Cardiac septum (tissue), 1 donor: ENCODE measurements at places on chromosomes 6 and 20.

- no peak for DNase-seq
Observed at GRCh38 chr6:2558098-2558680, 192.5 kb downstream of the MYLK4 start.

DNA sequence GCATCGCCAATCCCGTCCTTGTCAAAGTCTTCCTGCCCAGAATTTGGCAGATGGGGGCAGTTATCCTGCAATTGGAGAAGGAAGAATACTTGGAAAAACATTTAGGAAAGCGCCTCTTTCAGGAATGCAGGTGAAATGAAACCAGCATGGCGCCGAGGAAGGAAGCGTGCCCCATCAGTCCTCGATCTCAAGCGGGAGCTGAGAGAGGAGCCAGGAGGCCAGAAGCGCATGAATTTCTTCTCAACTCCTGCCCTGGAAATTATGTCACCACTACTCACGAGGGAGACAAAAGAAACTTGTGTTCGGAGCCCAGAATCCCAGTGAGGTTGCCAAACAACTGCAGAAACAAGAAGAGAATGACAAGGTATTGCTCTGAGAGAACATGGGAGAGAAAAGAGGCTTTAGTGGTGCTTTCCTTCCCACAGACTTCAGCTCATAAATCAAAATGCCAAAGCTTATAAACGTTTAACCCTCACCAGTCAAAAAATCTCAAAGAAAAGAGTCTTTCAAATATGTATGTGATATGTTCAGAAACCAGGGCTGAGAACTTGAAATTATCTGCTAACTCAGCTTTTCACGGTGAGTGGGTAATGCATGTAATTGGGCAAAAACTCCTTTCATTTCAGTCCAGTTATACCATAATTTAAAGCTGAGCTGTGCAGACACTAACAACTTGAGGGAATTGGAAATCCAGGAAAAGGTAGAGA, 23.9 kb downstream of the THBS2 start:
- no peak for DNase-seq

DNA sequence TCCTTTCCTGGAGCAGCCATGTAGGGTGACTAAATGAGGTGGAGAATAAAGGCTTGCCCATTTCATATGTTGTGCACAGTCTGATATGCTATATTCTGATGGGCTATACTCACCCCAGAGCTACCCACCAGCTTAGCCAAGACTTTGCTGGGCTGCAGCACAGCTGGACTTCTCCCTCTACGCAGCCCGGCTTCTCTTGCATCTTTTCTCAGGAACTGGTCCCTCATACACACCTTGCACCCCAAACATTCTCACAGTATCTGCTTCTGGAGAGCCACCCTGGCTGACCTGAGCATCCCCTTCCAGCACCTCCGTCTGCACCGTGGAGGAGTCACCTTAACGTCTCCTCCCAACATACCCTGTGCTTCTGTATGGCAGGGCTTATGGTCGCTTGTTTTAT, 150.8 kb upstream of the PMEPA1 start:
- DNase-seq, result no peak

GRCh38 chr6:37298958-37299357, 41.0 kb upstream of the TMEM217 start:
- no peak for DNase-seq

- DNase-seq, result no peak
Observed at GRCh38 chr6:90494067-90494780, 92.6 kb downstream of the MAP3K7 start.

- no peak for DNase-seq
Observed at GRCh38 chr20:43976547-43976946, 61.9 kb downstream of the TOX2 start.

- no peak for DNase-seq
Observed at GRCh38 chr6:66825539-66825938, 1118.5 kb upstream of the EYS start.

DNA sequence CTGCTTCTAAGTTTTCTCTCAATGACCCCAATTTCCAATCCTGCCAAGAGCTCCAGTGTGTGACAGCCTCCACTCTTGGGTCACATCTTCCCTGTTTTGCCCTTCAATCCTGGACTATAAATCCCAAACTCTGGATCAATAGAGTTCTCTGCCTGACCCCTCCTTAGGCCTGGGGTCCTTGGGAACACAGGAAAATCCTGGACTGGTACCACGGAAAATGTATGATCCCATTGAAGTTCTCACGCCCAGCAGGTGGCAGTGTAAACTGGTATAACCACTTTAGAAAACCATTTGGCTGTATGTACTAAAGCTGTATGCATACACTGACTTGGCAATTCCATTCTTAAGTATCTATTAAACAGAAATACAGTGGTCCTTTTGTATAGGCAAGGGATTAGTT, 98.0 kb downstream of the SNAP25 start:
- DNase-seq, result no peak

DNA sequence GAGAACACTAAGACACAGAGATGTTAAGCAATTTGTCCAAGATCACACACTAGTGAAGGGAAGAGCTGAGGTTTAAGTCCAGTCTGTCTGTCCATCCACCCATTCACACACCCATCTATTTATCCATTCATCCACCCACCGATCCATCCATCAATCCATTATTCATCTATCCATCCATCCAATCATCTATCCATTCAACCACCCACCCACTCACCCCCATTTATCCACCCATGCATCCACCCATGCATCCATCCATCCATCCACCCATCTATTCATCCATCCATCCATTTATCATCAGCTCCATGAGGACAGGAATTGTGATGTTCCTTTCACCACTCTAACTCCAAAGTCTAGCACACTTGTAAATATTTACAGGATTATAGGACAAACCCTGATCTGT, 242.3 kb upstream of the PMEPA1 start:
- DNase-seq, result no peak

- DNase-seq, result no peak
Observed at GRCh38 chr6:105321728-105322127, 81.2 kb downstream of the PREP start.

- DNase-seq, result peak; percentile 55
Observed at GRCh38 chr6:3280866-3281465, 22.2 kb downstream of the PSMG4 start.

- no peak for DNase-seq
Observed at GRCh38 chr6:61833176-61833755, 452.8 kb downstream of the KHDRBS2 start.

DNA sequence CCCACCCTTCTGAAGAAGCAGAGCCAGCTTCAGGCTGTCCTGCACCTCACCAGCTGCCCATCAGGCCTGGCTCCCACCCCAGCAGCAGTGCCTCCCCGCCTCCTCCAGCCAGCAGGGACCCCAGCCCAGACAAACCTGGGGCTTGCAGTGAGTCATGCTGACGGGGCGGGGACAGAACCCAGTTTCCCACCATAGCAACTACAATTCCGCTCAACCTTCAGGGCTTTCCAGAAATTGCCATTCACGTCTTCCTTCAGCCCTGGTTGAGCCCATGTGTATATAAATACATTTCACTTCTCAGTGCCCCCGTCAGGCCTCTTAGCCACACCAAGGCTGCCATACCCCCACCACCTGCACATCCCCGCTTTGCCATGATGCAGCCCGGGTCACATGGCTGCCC, 4.4 kb downstream of the SPDEF start:
- DNase-seq, result no peak
